Stimulated activated CD4-positive, alpha-beta T cell treated with anti-CD3 and anti-CD28 coated beads, Interleukin-12 subunit alpha, Interleukin-12 subunit beta, amount 100 ng/mL, for 48 hours (primary cell): ENCODE measurements at places on chromosomes 5 and 9.

- no peak for DNase-seq
Observed at GRCh38 chr5:126972062-126972895, 58.1 kb downstream of the MARCHF3 start.

GRCh38 chr5:113040672-113041260 is 64.2 kb downstream of the DCP2 start:
- no peak for DNase-seq

DNA sequence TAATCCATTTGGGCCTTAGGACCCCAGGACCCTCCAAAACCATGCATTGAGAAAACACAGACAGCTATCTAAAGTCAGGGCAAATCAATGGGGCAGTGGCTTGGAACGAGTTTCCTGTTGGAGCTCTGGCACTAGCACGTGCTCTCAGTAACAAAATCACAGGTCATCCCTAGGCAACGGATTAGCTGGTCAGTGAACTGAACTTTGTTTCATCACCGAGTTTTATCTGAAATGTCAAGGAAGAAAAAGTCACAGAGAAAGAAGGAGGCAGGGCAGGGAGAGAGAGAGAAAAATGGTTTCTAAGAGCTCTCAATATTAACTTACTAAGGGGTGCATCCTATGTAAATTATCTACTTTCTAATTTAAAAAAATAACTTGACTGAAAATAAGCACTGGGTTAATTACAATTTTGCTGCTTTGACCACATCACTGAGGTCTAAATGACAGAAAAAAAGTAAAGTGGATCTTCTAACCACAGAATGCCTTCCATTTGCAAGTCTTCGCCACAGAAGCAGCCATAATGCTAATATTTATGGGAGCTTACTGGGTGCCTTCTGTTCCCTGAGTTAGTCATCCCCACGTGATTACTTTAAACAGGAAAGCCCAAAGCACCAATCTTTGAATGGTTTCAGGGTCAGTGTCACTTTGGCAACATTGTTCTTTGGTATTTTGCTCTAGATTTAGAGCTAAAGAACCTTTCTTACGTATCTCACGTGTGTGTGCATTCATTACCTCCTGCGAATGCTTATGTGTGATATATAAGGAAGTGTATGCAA is 503.9 kb downstream of the RASEF start:
- DNase-seq, result no peak

DNA sequence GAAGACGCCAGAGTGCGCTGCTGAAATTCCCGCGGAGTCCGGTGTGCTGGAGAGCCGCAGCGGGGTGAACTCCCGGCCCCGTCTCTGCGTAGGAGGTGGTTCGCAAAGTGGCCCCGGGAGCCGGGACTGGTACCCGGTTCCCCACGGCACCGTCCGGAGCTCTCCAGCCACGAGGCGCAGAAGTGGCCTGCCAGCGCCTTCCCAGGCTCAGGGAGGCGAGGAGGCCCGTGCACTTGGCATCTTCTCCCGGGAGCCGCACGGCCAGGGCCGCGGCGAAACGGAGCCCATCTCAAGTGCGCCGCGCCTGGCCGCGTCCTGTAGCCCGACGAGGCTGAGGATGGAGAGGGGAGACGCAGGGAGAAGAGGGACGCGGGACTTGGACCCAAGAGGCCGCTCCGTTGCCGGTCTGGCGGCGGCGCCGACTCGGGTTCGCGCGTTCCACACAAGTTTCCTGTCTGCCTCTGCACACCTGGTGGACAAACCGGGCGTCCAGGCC is 1.1 kb upstream of the IRX1 start:
- DNase-seq, result no peak

DNA sequence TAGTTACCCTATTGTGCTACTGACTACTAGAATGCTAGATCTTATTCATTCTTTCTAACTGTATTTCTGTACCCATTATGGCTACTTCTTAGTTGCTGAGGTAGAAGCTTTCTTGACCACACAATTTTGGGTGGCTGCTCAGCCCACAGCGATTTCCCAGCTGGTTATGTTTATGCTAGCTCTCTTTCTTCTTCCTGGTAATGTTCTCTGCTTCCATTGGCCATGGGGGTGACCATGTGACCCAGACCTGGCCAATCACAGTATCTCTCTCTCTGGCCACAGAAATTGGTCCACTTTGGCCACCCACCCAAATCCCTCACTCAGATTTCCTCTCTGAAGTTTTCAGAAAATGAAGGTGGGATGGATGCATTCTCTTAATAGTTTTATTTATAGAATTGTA is 427.9 kb upstream of the CLINT1 start:
- DNase-seq, result no peak

DNA sequence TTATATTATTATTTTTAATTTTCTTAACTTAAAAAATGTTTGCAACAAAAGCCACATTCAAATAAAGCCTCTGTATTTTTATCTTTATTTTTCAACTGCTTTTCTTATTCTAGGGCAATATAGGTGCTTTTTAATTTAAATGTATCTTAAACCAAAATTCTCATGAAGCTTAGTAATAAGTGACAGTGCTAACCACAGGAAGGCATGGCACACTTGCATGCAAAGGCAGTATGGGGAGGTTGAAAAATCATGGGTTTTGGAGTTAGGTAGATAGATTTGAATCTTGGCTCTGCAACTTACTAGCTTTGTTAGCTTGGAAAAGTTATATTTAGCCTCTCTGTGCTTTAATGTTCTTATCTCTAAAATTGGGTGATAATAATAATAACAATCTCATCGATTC is 458.0 kb downstream of the DMAC1 start:
- no peak for DNase-seq

DNA sequence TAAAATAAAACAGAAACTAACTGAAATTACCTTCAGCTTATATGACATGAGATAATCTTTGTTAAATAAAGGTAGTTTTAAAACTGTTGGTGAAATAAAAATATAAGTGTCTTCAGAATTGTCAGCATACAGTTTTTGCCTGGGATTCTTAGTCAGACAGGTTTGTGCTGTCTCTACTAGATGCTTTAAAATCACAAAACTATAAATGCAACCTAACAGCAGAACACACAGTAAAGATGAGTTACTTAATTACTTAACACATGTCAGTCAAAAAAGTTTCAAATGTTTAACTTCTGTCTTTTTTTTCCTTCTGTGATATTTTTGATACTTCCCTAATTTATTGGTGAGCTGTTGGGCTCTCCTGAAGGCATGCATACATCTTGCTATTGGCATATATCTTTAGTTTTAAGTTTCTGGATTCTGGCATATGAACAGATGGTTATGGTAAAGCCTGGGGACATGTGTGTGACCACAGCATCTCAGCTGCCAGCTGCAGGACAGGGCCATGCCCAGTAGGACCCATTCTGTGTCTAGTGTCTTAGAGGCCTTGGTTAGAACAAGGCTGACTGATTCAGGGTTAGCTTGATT is 231.1 kb upstream of the NUDT12 start:
- DNase-seq, result no peak

DNA sequence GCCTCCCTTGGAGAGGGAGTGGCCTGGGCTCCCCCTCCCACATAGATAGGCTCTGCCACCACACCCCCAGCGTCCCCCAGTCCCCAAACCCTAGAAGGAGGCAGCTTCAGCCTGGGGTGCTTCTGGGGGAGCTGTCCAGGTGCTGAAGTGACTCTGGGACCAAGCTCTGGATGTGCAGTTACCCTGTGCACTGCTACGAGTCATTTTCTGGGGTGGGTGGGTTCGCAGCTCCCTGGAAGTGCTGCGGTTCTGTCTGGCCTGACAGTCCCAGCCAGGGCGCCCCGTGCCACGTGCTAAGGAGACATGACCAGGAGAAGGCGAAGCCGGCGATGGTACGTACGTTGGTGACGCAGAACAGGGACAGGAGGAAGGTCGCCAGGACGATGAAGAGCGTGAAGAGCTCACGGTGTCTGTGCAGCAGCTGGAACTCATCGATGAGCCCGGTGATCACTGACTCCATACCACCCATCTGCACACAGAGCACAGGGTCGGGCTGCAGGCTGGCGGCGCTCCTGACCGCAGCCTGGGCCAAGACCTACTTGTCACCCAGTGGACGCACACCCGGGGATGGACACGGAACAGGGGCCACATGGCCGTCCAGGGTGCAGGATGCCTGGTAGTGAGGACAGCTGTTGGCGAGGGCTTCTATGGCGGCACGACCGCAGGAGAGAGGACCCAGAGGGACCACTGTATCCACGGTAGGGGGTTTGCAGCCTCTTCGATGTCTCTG is 35.7 kb downstream of the SLC6A3 start:
- no peak for DNase-seq

GRCh38 chr5:140596321-140596741 is 31.7 kb downstream of the SLC35A4 start:
- DNase-seq, result no peak

GRCh38 chr9:19087106-19088000 is 15.4 kb downstream of the HAUS6 start:
- DNase-seq, result no peak

- peak; percentile 74 for DNase-seq
Observed at GRCh38 chr9:127899128-127899943, at the start of gene ST6GALNAC6. Gene ST6GALNAC6, minus strand, starts transcription at chr9:127899603. Its CDS starts 1,622 bp downstream, at chr9:127897981.

GRCh38 chr5:129243039-129243438 is 148.5 kb downstream of the ISOC1 start:
- DNase-seq, result no peak

DNA sequence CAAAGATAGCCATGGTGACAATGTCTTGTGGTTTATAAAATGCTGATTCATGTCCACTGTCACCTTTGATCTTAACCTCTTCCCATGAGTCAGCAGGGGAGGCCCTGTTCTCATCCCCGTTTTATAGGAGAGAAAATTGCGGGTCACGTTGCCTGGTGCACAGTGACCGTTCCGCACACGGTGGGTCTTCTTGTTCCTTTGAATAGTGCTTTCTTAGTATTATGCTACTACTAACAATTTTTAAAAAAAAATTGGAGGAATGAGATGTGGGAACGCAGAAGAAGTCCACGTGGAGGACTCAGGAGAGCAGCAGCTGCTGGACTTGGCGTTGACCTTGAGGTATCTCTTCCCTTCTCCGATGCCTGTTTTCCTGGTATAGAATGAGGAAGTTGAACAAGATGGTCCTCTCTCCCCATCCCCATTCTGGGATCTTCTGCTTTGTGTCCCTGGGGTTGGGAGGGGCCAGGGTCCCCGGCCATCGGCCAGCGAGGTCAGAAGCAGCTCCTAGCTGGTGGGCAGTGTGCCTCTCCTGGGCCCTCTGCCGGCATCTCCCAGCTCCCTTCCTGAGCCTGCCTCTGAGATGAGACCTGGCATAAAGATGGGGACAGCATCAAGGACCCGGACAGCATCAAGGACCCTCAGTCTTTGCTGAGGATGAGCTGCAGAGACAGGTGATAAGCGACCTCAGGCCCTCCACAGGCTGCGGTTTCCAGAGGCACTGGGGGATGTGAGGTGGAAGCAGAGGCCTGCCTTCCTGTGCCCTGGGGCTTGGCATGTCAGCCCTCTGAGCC is 143.9 kb downstream of the C9orf50 start:
- DNase-seq, result no peak

GRCh38 chr5:158384535-158385481 is 525.9 kb upstream of the CLINT1 start:
- no peak for DNase-seq

DNA sequence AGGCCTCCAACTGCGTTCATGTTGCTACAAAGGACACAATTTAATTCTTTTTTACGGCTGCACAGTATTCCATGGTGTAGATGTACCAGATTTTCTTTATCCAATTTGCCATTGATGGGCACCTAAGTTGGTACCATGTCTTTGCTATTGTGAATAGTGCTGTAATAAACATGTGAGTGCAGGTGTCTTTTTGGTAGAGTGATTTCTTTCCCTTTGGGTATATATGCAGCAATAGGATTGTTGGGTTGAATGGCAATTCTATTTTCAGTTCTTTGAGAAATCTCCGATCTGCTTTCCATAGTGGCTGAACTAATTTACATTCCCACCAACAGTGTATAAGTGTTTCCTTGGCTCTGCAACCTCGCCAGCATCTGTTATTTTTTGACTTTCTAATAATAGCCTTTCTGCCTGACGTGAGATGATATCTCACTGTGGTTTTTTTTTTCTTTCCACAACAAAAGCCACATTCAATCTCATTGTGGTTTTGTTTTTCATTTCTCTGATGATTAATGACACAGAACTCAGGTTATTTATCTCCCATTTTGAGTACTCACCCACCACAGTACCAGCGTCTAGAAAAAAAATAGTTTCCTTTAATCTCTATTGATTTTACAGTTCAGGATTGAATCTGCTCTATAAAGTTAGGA is 21.9 kb downstream of the ARRDC3 start:
- DNase-seq, result no peak

DNA sequence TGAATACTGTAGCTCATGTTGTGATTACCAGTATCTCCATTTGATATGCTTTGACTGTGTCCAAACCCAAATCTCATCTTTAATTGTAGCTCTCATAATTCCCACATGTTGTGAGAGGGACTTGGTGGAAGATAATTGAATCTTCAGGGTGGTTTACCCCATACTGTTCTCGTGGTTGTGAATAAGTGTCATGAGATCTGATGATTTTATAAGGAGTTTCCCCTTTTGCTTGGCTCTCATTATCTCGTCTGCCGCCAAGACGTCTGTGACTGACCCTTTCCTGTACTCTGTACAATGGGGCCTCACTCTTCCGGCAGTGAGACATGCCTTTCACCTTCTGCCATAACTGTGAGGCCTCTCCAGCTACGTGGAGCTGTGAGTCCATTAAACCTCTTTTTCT is 59.3 kb downstream of the TRIO start:
- DNase-seq, result no peak

DNA sequence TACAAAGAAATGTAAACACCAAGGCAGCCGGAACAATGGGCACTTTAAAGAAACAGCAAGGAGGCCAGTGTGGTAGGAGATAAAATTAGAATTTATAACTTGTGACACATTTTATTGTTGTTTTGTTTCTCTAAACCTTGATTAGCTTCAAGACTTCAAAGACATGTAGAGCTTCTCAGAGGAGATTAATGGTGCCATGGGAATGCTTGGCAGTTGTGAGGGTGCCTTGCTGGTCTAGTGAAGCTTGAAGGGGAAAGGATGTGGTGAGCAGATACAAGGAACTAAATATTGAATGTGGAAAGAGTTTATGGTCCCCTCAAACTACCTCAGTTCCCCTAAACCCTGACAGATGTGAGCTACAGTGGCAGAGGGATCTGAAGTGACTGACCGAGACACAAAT is 322.4 kb upstream of the ADAMTS16 start:
- no peak for DNase-seq

DNA sequence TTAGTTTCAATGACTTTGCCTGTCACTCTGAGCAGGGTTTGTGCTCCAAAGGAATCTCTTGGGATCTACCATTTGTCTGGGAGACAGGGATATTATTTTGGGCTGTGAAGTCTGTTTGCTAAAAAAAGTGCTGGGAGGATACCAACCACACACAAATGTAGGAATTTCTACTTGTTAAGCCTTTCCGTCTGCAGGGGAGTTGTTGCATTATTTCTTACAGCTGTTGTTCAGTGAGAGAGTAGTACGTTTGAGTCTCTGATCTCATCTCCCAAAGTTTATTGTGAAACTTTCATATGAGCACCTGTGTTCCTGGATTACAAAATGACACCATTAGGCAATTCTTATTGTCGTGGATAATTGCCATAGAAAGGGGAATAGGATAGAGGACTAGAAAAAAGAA is 78.3 kb upstream of the SEMA6A start:
- no peak for DNase-seq

- no peak for DNase-seq
Observed at GRCh38 chr5:109655841-109656240, 33.9 kb upstream of the MAN2A1 start.

GRCh38 chr5:153749960-153750359 is 259.5 kb downstream of the GRIA1 start:
- no peak for DNase-seq

GRCh38 chr5:106454651-106455415 is 1215.9 kb downstream of the EFNA5 start:
- no peak for DNase-seq
